ENCODE measurements at places on chromosomes 6 and 20.

- no peak for DNase-seq
These were observed 38.8 kb downstream of the EZR start for GRCh38 chr6:158780246-158780884.

- no peak for DNase-seq
These were observed 138.5 kb upstream of the UST start for GRCh38 chr6:148608199-148608951.

DNA sequence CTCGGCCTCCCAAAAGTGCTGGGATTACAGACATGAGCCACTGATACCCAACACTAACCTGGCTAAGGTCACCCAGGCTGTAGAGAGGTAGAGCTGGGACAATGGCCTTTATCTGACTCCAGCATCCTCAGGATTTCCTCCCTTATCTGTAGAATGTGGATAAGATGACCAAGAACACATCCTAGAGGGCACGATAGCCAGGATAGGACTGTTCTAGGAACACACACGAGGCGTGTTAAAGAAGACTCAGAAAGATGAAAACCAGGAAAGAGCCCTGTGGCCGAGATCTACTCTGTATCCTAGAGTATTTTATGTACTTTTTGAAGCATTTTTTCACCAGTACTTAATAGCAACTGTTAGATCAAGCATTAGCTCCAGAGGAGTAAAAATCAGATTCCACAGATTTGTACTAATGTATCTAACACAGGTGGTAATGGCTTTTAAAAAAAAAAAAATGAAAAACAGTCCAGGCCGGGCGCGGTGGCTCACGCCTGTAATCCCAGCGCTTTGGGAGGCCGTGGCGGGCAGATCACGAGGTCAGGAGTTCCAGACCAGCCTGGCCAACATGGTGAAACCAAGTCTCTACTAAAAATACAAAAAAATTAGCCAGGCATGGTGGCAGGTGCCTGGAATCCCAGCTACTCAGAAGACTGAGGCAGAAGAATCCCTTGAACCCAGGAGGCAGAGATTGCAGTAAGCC, 17.3 kb downstream of the PPP1R10 start:
- no peak for DNase-seq

DNA sequence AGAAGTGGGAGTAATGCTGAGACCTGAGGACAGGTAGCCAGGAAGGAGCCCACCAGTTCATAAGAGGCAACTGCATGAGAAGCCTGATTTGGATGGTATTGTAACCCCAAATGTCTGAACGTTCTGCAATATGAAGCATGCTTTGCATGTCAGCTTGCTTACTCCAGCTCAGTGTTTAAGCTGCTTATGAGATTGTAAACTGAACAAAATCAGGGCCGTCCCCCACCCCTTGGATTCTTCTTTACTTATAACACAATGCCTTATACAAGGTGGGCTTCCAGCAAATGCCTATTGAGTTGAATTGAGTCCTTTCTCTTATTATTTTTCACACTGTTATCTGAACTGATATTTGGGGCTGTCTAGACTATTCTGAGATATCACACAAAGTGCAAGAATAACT, 761.3 kb downstream of the KIF16B start:
- no peak for DNase-seq

- no peak for DNase-seq
These were observed 71.4 kb upstream of the PREP start for GRCh38 chr6:105474234-105474633.

All from DMS153 (cell line).